Hematopoietic multipotent progenitor cell treated with erythropoietin and hydrocortisone succinate and interleukin-3 and kit ligand, for 17 days (in vitro differentiated cells): ENCODE measurements at places on chromosomes 5 and 9.

GRCh38 chr9:1400983-1401382, 350.8 kb downstream of the DMRT2 start:
- DNase-seq = no peak

DNA sequence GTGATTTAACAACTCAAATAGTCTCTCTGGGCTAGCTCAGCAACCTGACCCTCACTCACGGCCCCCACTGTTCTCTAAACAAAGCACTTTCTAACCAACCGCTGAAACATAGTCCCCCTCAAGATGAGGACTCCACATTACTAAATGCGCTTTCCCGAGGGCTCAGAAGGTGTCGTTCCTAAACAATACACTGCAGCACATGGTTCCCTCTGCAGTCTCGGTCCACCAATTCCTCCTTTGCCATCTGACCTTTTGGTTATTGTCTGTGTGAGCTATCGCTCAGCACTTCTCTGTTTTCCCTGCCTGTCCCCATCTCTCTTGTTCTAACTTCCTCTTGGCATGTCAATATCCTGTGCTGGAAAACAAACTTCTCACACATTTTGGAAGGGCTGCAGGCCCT, 7.2 kb downstream of the EPB41L4A start:
- no peak for DNase-seq

- DNase-seq = no peak
These were observed 33.3 kb upstream of the RORB start for GRCh38 chr9:74463825-74464224.

GRCh38 chr9:108675708-108676107, 180.1 kb downstream of the ACTL7B start:
- DNase-seq = no peak

DNA sequence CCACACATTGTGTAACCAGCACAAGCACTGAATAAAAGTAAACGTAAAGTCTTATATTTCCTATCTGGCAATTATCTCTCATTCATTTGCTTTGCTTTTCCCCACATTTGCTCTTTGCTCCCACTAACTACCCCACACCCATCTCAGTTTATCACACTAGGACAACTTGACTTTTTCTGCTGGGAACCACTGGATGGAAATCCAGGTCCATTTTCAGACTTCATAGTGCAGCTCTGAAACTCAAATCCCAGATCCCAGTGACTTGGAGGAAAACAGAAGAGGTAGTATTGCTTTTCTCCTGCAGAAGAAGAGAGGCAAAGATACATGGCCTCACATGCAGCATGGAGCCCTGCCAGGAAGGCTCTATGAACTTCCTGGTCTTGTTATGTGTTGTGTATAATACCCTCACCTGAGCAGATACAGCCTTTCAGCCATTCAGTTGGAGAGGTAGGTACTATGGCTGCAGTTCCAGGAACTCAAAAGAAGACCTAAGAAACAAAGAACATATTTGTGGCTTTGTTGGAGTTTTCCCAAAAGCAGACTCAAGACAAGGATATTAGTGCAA, 90.0 kb upstream of the NIPBL start:
- no peak for DNase-seq

DNA sequence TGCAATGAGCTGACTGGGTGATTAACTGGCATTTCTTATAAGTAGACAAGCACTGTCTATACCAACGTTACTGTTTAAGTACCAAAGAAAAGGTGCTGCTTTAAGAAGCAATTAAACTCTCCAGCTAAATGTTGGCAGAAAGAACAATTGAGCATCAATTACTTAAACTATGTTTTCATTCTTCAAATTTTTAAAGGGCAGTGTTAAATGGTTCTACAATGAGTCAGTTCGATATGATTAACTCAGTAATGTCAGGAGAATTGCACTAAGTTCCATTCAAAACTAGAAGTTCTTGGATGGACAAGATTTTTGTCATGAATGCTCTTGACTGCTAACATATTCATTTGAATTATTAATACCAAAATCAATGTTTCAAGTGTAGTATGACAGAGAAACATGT, 593.7 kb downstream of the DNAH5 start:
- no peak for DNase-seq

DNA sequence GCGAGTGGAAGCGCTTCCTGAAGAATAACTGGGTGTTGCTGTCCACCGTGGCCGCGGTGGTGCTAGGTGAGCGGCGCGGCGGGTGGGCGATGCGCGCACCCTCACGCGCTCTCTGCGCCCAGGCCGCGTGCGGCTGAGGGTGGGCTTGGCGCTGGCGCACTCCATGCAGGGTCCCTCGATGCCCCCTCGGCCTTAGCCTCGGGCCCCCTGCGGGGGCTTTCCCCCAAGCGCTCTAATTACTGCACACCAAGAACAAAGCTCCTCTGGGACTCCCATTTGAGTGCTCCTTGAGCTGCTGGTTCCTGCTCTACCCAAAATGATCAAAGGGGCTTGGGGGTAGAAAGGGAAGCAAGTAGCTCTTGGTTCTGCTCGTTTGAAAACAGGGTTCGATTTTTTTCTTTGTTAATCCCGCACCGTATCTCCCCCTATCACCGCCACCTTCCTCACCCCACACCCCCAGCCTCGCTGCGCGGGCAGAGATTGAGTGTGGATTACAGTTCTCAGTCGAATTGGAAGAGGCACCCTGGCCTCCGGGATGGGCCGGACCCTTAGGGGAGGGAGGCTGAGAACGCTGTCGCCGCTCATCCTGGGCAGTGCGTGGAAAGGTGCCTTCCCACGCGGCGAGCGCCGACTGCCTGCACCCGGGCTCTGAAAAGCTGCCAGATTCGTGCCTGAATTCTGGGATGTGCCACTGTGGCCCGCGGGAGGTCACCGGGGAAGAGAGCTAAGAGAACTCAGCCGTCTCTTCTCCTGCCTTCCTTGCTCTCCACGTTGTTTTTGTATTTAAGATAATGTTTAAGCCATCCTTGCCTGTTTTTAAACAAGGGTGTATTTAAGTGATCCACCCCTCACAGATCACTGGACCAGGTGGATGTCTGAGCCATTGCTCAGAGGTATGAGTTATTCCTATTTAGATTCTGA, 697 bp downstream of the SLC1A1 start:
- no peak for DNase-seq

- no peak for DNase-seq
These were observed 39.8 kb upstream of the ACO1 start for GRCh38 chr9:32344551-32345182.

- DNase-seq = no peak
These were observed 36.5 kb upstream of the SLC9A3 start for GRCh38 chr5:560792-561166.

GRCh38 chr5:132261881-132262845, 4.7 kb downstream of the PDLIM4 start:
- no peak for DNase-seq

GRCh38 chr9:19119246-19119645, 8.0 kb downstream of the PLIN2 start:
- DNase-seq = no peak
